ENCODE measurements at places on chromosomes 1 and 21. TPM values are rescaled to one million over a fixed set of nuclear protein-coding genes. Genes with fewer than 3 reads are reported as not detected.
A peak's percentile ranks its signal among the peaks of the same experiment; 100 is the strongest.

The PTGER3 gene
- total RNA-seq: 0.05 TPM

DNA sequence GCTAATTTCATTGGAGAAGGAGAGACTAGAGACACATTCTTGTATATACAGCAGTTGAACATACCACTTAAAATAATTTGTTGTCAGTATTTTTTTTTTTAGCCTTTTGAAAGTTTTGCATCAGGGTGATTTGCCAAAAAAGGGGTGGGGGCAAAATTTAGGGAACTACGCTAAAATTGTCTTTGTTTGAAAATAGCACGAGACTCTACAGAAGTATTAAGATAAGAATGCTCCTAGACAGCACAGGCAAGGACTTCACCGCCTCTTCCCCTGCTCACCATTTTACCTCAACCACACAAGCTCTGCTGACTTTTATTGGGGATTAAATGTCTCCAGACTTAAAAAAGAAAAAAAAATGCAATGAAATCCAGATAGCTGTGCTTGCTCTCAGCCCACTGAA lies 236.1 kb upstream of the USP25 start:
- no peak for DNase-seq

GRCh38 chr1:3809680-3810079 lies 13.4 kb upstream of the LRRC47 start:
- no peak for DNase-seq

GRCh38 chr1:97427371-97427770 lies 493.5 kb downstream of the DPYD start:
- no peak for DNase-seq

The SPRR2A gene
- not detected for total RNA-seq

The RGSL1 gene
- not detected for total RNA-seq

The HSD3B1 gene
- total RNA-seq: not detected

DNA sequence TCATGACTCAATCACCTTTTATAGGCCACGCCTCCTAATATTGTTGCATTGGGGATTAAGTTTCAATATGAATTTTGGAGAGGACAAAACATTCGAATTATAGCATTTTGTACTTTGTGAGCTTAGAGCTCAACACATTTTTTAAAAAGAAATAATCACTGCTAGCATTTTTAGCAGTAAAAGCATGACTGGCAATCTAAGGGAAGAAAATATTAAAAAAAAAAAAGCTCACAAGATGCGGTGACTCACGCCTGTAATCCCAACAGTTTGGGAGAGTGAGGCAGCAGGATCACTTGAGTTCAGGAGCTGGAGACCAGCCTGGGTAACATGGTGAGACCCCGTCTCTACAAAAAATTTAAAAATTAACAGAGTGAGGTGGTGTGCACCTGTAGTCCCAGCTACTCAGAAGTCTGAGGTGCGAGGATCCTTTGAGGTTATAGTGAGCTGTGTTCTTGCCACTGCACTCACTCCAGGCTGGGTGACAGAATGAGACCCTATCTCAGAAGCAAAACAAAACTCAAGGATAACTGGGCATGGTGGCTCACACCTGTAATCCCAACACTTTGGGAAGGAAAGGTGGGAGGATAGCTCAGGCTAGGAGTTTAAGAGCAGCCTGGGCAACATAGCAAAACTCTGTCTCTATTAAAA lies 28.8 kb upstream of the DIPK1A start:
- no peak for DNase-seq

DNA sequence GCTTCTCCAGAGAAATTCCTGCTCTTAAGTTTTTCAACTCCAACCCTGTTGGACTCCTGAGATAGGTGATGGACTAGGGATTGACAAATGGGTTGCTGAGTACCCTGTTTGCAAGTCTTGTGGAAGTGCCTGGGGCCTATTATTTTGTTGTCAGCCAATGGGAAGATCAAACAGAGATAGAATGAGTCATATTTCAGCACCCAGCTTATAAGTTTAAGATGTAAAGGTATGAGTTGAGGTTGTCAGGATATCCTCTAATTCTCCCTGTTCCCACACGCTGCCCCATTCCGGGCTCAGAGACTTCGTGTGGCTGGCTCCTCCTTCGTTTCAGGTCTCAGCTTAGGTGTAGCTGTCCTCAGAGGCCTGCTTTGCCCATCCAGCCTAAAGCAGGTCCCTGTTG lies 91.8 kb downstream of the CENPF start:
- DNase-seq: no peak

DNA sequence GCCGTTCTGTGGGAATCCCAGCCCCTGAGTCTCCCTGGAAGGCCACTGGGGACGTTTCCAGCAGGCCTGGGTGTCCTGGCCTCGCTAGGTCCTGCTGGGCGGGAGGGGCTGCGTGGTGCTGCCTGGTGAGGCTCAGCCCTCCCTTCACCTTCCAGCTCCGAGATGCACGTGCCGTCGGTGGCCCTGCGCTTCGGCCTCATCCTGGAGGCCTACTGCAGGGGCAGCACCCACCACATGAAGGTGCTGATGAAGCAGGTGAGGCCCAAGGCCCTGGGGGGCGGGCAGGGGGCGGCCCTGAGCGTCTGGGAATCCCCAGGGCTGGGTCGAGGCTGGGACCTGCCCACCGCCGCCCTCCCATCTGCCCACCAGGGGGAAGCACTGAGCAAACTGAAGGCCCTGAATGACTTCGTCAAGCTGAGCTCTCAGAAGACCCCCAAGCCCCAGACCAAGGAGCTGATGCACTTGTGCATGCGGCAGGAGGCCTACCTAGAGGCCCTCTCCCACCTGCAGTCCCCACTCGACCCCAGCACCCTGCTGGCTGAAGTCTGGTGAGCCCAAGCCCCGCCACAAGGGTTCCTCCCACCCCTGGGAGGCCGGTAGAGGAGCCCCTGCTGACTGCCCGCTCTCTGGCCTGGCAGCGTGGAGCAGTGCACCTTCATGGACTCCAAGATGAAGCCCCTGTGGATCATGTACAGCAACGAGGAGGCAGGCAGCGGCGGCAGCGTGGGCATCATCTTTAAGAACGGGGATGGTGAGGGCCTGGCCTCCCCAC lies 70.3 kb downstream of the PIK3CD start:
- peak; percentile 85 for DNase-seq

GRCh38 chr1:173048621-173049321 lies 2.0 kb downstream of the TNFSF18 start:
- no peak for DNase-seq

The ADCY10 gene
- total RNA-seq: not detected

DNA sequence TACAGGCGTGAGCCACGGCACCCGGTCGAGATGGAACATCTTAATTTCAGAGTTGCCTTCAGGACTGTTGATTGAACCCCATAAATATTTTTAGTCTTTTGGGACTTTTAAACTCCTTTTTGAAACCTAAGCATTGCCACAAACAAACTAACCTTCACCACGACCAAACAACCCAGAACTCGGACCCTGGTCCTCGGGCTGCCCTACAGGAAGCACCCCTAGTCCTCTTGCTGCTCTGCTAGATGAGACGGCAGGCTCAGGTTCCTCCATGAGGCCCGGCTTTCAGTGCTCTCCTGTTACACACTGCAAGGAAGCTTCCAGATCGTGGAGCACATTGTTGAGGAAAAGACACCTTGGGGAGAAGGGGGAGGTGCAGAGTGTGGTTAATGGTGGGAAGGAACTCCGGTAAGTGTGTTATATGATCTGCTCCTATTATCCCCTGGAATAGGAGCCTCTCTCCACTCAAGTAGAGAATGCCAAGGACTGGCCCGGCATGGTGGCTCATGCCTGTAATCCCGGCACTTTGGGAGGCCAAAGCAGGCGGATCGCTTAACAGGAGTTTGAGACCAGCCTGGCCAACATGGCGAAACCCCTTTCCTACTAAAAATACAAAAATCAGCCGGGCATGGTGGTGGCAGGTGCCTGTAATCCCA lies 5.7 kb downstream of the EPHX1 start:
- no peak for DNase-seq

DNA sequence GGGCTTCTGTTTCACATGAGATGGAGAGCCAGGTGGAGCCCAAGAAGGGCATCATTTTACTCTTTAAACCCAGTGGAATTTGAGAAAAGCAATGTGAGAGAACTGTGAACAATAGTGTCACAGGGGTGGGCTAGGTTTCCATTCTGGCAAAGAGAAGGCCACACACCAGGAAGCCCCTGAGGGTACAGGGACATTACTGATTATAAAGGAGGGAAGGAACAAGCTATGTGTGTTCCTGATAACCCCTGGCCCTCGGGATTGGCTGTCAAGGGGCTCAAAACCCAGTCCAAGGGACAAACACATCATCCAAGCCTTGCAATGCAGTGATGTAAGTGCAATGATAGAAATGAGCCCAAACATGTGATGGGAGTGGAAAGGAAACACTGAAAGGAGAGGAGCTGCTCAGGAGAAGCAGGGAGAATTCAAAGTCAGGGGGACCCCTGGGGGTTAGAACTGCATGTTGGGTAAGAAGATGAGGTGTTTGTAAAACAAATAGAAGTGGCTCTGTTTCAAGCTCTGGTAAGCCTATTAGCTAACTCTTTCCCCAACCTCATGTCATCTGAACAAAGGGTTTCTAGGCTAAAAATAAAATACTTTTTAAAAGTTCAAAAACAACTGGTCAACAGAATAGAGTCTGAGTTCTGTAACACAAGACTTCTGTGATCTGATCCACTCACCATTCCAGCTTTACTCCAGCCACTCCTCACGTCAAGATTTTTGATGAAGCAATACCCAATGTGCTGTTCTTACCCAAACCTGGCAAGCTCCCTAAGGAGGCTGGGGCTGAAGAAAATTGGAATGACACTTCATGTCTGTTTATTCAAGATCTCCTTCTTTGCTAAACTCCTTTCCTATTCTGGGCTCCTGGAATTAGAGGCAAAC lies 51.1 kb upstream of the IL12RB2 start:
- DNase-seq: no peak

The B4GALT3 gene
- total RNA-seq: 45.7 TPM

The AHCTF1 gene
- 38.8 TPM for total RNA-seq

DNA sequence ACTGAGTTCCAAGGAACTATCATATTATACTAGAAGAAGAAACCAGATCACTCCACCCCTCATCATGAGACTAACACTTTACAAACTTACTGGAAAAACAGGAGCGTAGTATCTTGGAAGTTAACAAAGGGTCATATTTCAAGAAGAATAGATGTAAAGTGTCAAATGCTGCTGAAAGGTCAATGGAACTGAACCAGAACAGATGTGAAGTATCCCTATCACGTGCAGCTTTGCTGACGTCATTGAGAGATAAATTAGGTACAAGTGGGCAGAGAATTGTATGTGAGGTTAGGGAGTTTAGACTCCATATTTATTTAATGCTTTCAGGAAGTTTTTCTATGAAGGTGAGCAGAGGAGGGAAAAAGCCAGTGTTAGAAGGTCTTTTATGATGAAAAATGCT lies 483.0 kb downstream of the NCAM2 start:
- DNase-seq: no peak

DNA sequence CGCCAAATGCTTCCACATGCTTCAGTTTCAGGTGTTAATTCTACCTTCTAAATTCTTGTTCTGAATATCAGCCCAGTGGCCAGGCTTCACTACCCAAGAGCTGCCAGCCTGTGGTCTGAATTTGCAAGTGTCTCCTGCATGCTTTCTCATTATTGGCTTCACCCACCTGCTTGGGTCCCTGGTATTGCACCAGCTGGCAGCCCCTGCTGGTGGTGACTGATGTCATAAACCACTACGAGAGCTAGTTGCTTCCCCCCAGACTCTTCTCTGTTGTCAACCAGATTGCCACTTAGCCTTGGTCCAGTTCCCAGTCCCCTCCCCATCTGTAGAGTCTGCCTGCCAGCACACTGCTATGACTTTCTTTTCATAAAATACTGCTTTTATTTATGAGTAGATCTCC lies 197.7 kb upstream of the DUSP10 start:
- DNase-seq: no peak

DNA sequence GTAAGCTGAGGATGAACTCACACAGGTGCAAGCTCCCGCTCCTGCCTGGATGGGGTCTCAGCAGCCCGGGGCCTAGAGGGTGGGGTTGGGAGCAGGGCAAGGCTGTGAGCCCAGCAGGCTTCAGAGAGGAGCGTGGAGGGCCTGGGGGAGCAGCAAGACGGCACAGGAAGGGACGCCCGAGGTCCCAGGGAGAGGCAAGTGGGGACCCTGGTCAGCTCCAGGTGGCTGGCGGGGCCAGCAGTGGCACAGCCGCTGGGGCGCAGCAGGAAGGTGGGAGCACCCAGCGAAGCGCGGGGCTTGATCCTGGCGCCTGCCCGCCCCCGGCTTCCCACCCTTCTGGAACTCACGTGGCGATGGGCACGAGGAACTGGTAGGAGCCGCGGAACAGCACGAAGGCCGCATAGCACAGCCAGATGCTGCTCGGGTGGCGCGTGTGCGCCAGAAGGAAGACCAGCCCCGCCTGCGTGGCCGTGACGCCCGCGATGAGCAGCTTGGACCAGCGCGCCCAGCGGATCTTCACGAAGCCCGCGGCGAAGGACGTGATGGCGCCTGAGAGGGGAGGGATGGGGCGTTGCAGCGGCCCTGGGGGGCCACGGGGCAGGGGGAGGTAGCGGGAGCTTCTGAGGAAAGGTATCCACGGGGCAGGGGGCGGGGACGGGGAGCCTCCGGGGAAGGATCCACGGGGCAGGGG lies 11.7 kb downstream of the SLC19A1 start:
- DNase-seq: no peak

GRCh38 chr1:38693031-38693430 lies 166.5 kb downstream of the RRAGC start:
- DNase-seq: no peak

- DNase-seq: no peak
Observed at GRCh38 chr1:80910426-80910825, 890.3 kb upstream of the ADGRL2 start.

The NR1I3 gene
- total RNA-seq: not detected

DNA sequence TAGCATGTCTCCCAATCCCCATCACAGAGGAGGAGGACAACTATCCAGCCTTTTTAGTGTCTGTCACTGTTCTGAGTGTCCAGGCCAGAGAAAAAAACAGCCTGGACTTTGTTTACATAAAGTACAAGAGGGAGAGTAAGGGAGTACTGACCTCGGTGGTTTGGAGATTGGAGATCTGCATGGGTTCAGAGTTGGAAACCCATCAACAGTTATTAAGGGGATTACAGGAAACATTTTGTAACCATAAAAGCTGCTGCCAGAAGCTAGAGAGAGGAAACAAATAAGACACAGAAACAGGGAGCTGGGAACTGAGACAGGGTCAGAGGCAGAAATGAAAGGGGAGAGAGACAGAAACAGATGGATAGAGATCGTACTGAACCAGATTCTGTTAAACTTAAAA lies 131.5 kb upstream of the CTTNBP2NL start:
- DNase-seq: no peak

All from activated naive CD4-positive, alpha-beta T cell treated with anti-CD3 and anti-CD28 coated beads for 36 hours (primary cell).